Transverse colon (tissue), 4 donors: ENCODE measurements at places on chromosomes 1 and 21. TPM values are rescaled to one million over a fixed set of nuclear protein-coding genes. Genes with fewer than 3 reads are reported as not detected.

Gene SIM2
- total RNA-seq = not detected

Gene RNU1-2
- total RNA-seq = not detected

Gene RHD
- total RNA-seq = not detected

DNA sequence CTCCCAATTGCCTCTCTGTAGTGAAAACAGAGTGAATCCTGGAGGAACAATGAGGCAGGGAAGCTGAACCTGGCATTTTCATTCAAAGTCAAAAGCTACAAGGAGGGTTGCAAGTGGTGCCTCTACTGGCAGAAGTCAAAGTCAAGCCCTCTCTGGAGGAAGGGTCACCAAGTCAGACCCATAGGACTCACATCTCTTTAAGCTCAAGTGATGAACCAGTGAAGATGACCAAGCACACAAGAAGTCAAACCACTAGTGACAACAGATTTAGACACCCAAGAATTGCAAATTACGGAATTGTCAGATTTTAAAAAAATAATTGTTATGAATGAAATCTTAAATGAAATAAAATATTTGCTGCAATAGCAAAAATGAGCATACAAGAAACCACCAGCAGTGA lies 81.1 kb upstream of the ATP1B1 start:
- H3K27me3 ChIP-seq = no peaks in the 10 kb centered on the region
- no peak for DNase-seq
- H3K36me3 ChIP-seq = no peaks in the 10 kb centered on the region
- H3K4me3 ChIP-seq = no peak overlapping the region
- H3K27ac ChIP-seq = no peak overlapping the region

GRCh38 chr21:18373606-18374005 lies 30.0 kb downstream of the TMPRSS15 start:
- no peaks in the 10 kb centered on the region for H3K27me3 ChIP-seq
- no peak overlapping the region for H3K4me3 ChIP-seq

DNA sequence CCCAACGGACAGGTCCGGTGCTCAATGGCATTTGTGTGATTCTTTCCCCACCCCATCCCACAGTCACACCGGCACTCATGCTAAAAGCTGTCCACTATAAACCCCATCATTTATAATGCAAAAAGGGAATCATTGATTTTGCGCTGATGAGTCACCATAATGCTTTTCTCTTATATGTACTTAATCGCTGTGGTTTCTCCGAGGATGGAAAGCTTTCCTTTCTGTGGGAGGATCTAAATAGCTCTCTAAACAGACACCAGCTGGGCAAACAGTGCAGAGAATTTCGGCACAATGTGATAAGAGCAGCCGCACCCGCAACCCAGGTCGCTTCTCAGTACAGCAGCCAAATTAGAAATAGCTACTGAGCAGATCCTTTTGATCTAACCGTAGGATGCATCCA lies 85.6 kb downstream of the SETD4 start:
- H3K27me3 ChIP-seq = no peaks in the 10 kb centered on the region
- H3K4me3 ChIP-seq = no peak overlapping the region
- H3K4me1 ChIP-seq = no peaks in the 10 kb centered on the region
- H3K36me3 ChIP-seq = no peaks in the 10 kb centered on the region
- no peak for DNase-seq

DNA sequence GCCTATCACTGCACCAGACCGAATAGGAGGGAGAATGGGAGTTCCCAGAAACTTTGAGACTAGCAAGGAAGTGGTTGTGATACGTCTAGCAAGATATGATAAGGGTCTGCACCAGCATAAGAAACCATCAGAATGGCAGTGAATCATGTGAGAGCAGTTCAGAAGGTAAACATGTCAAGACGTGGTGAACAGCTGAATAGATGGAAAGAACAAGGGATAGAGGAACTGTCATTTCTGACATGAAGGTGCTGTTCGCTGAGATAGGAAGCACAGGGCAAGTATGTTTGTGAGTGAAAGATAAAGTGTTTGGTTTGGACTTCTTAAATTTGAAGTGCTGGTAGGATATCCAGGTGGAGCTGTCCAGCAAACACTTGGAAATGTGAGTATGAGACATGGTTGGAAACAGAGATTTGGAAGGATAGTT lies 1.1 kb upstream of the AGO1 start:
- H3K4me3 ChIP-seq = no peak overlapping the region
- H3K27ac ChIP-seq = no peak overlapping the region
- no peak for DNase-seq
- peaks cover 34% of the 10 kb centered on the region for H3K4me1 ChIP-seq
- H3K27me3 ChIP-seq = no peaks in the 10 kb centered on the region

DNA sequence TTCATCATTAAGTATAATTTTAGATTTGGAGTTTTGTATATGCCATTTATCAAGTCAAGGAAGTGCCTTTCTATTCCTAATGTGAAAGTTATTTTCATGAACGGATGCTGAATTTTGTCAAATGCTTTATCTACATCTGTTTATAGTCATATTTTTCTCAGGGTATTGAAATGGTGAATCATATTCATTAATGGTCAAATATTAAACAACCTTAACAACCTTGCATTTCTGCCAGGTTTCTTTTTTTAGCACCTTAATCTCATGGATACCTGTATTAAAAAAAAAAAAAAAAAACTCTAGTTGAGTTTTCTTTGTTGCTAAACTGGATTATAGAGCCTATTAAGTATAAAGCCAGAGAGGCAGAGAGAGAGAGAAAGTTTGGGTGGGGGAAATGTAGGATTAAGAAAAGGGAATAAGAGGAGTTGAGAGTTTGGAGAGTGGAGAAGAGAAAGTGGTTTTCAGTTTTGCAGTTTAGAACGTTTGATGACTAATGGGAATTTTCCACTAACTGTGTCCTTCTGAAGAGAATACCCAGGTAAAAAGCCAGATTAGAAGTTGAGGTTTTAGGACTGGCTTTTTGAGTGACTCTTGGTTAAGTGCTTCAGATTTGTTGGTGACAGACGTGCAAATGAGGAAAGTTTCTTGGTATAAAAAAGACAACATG lies 305.0 kb downstream of the HLX start:
- no peak overlapping the region for H3K4me3 ChIP-seq
- no peak for DNase-seq
- no peaks in the 10 kb centered on the region for H3K4me1 ChIP-seq
- no peak overlapping the region for H3K27ac ChIP-seq

DNA sequence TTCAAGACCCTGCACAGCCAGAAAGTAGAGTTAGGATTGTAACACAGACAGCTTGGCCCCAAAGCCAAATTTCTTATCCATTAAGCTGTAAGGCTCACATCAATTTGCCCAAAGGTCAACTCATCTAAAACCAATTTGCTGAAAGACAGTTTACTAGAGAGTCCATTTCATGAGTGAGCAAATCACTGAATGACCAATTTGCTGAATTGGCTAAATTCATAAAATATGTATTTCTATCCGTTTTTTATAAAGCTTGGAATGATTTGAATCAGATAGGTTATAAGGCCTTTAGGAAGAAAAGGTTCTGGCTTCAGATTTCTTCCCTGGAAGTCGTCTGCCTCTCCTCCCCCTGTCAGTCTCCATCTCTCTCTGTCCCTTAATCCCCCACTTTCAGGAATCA lies 168.1 kb downstream of the FCRL5 start:
- no peaks in the 10 kb centered on the region for H3K27me3 ChIP-seq
- H3K27ac ChIP-seq = no peak overlapping the region
- H3K4me3 ChIP-seq = no peak overlapping the region
- DNase-seq = no peak
- H3K36me3 ChIP-seq = no peaks in the 10 kb centered on the region

GRCh38 chr1:159172614-159173291 lies 1.3 kb downstream of the CADM3 start:
- peak overlapping the region; percentile 51 for H3K27ac ChIP-seq
- peaks cover 4% of the 10 kb centered on the region for H3K4me1 ChIP-seq
- H3K36me3 ChIP-seq = no peaks in the 10 kb centered on the region
- DNase-seq = no peak
- peak overlapping the region; percentile 28 for H3K4me3 ChIP-seq

GRCh38 chr1:169421309-169421708 lies 6.0 kb downstream of the CCDC181 start:
- no peak overlapping the region for H3K27ac ChIP-seq
- DNase-seq = no peak
- H3K36me3 ChIP-seq = no peaks in the 10 kb centered on the region
- no peaks in the 10 kb centered on the region for H3K4me1 ChIP-seq
